ENCODE measurements at places on chromosomes 13 and 19. TPM values are rescaled to one million over a fixed set of nuclear protein-coding genes. Genes with fewer than 3 reads are reported as not detected.

The CTXN1 gene
- total RNA-seq = 24.3 TPM

DNA sequence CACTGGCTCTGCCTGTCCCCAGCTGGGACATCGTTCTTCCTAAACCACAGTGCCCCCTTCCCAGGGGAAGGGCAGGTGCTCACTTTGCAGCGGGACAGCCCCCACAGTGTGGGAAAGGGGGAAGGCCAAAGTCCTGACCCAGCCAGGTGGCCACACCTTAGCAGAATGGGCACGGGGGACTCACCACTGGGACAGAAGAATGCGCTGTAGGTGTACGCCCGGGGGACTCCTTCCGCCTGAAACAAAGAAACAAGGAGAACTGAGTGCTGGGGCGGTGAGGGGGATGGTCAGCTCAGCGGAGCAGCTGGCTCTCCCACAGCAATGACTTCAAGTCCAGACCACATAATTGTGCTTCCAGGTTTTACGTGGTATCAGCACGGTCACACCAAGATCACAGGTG is 49.4 kb downstream of the F2RL3 start:
- no peak for DNase-seq

DNA sequence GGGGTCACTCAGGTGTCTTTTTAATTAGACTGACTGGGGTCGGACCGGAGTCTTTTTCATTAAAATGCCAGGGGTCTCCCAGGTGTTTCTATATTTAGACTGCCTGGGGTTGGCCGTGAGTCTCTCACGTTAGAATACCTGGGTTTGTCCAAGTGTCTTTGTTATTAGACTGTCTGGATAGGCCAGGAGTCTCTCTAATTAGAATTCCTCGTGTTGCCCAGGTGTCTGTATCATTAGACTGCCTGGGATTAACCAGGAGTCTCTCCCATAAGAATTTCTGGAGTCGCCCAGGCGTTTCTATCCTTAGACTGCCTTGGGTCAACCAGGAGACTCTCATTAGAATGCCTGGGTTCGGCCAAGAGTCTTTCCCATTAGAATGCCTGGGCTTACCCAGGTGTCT is 1445.7 kb downstream of the UQCRFS1 start:
- DNase-seq = no peak

DNA sequence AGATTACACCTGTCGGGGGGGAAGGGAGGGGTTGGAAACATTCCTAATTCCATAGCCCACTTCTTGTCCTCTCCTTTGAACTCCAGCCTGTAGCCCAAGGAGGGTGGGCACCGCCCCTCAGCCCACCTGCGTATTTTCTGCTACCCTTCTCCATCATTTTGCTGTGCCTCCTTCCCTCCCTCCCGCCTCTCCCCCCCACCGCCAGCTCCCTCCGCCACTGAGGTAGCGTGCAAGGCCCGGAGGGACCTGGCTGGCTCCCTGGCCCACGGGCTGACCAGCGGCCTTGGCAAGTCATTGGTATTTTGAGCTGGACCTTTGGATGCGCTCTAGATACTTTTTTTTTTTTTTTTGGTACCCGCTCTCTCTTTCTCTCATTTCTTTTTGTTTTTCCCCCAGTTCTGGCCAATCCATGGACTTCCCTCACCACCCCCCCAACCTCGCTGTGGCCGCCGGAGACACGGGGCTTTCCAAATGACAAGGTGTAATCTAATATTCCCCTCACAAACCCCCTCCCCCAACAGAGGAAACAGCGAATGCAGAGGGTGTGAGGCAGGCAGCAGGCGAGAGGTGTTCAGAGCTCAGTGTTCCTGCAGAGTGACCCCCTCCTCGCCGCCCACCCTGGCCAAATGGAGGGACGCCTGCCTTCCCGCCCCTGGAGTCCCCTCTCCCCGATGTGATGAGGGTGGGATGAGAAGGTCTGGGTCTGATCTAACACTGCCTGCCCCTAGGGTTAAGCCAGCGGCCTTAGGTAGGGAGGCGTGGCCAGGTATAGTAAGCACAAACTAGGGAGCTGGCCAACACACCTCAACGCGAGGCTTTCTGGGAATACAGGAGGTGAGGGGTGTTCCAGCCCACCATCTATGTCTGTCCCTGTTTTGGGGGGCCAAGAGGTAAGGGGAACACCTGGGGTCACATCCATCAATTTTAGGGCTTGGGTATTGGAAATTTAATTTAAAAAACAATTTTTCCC is 89.2 kb downstream of the PTPRS start:
- DNase-seq = no peak

GRCh38 chr19:5561559-5561958 is 6.2 kb downstream of the TINCR start:
- no peak for DNase-seq

- no peak for DNase-seq
These were observed 101.0 kb downstream of the PAN3 start for GRCh38 chr13:28239374-28239773.

The PCDH17 gene
- total RNA-seq = 0.17 TPM

DNA sequence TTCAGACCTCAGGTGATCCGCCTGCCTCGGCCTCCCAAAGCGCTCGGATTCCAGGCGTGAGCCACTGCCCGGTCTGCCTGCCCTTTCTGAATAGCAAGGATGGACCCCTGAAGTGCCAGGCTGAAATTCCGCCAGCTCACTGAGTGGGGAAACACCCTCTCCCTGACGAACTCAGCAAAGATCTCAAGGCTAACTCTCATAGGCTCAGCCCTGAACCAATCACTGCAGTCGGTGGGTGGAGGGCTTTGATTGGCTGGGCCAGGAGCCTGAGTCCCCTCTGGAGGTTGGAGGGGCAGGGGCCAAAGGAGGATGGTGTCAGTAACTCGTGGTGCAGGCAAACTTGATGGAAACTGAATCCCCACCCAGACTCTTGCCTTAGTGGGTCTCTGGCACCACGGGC is 11.2 kb upstream of the COMP start:
- DNase-seq = no peak

DNA sequence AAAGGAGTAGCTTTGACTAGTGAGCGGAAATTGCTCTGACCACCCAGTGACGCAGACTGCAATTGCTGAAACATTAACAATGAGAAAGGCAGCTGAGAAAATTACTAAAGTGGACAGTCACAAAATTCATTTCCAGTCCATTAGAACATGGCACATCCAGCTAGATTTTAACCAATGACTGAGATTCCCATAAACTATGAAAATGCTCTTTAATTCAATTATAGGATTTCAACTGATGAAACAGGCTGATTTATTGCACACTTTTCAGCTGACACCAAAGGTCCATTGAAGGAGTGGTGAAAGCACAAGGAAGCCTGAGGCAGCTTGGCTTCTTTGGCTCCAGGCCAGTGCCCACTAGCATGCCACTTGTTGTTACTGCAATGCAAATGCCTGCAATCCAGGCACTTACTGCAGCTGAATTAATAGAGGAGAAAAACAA is 933.4 kb downstream of the SLITRK6 start:
- peak; percentile 10 for DNase-seq

GRCh38 chr13:86882835-86883234 is 788.3 kb upstream of the SLITRK5 start:
- DNase-seq = no peak

The PDCD5 gene
- total RNA-seq = 527 TPM

GRCh38 chr19:3360421-3361383 is 5.7 kb upstream of the NFIC start:
- no peak for DNase-seq

GRCh38 chr19:39112338-39112890 is 13.2 kb upstream of the PAK4 start:
- peak; percentile 89 for DNase-seq

DNA sequence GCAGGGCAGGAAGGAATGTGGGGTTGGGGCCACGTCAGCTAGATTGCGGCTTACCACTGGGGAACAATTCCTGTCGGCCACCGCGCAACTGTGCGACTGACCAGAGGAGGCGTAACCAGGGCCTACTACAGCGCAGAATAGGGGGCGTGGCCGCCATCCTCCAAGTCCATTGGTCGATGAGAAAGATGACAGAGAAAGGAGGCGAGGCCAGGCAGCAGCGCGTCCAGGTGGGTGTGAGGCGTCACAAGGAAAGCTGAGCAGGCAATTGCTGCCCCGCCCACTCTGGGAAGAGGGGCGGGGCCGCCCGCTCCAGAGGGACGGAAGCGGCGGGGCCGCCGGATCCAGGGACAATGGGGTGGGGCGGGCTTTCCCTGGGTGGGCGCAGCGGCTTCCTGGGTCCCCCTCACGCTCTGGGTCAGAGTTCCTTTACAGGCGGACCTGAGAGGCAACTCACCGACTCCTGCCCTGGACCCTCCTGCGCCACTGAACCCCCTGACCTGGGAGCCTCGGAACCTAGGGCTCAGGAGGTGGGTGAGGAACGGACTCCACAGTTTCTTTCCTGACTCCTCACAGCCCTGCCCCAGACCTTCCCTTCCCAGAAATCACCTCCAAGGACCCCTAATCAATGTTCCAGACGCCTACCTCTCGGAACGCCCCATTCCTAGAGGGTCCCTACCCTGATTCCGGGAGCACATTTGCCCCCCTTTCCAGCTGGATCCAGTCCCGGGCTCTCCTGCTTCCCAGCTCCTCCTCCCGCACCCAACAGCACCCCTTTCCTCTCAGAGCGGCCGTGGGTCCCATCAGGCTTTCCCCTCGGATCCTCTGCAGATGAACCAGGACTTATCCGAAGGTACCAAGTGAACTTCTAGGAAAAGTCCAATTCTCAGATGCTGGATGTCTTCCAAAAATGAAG is 101.5 kb upstream of the ZNF492 start:
- no peak for DNase-seq

GRCh38 chr13:27308941-27309340 is 38.3 kb downstream of the RASL11A start:
- DNase-seq = no peak

GRCh38 chr19:44356383-44357111 is at the start of gene ZNF112:
ZNF112 (minus strand) TSS chr19:44356680; CDS start chr19:44340539, 16,141 bp downstream.
- peak; percentile 89 for DNase-seq

Data from A172 (cell line).